ENCODE measurements at places on chromosomes 7 and 10.

DNA sequence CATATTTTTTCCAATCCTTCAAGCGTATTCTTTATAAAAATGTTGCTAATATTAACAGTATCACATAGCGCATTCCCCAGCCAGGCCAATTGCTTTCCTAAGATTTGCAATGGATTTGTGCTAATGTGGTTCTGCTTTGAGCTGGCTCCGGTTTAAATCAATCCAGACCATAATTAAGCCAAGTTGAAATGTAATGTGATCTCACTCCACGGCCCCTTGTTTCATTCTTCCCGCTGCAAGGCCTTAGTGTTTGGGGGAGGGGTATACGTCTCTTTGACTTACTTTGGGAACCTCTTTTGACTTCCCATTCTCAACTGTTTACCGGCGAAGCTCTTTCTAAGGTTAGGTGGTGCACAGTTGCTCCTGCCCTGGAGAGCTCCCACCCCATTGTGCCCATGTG is 86.4 kb downstream of the PRPF18 start:
- no peak for DNase-seq

GRCh38 chr10:482051-482501 is 207.4 kb downstream of the DIP2C start:
- no peak for DNase-seq

DNA sequence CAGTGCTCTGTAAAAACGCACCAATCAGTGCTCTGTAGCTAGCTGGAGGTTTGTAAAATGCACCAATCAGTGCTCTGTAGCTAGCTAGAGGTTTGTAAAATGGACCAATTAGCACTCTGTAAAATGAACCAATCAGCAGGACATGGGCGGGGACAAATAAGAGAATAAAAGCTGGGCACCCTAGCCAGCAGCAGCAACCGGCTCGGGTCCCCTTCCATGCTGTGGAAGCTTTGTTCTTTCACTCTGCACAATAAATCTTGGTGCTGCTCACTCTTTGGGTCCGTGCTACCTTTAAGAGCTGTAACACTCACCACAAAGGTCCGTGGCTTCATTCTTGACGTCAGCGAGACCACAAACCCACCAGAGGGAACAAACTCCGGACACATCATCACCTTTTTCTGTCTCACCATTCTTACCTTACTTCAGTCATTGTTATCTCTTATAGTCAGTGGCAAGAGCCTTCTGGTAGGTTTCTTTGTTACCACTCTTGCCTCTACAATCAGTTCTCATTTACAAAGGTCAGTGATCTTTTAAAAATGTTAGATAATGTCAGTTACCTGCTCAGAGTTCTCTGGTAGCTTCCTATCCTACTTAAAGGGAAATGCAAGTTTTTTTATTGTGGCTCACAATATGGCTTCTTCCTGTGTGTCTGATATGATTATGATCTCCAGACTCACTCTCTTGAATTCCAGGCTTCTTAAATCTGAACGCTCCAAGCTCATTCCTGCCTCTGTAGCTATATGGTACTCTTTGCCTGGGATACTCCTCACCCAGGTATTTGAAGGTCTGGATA is 4.5 kb downstream of the STAM start:
- DNase-seq, result no peak

DNA sequence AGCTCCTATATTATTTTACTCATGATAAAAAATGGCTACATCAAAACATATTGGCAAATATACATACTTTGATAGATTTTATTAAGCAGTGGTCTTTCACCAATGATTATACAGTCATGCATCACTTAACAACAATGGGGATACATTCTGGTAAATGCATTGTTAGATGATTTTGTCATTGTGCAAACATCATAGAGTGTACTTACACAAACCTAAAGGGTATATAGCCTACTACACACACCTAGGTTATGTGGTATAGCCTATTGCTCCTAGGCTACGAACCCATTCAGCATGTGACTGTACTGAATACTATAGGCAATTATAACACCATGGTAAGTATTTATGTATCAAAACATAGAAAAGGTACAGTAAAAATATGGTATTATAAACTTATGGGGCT is 98.9 kb upstream of the IL6 start:
- no peak for DNase-seq

GRCh38 chr7:151126491-151127137 is 40.3 kb downstream of the AGAP3 start:
- no peak for DNase-seq

Measured in HFF-Myc (cell line).